Calu3 (cell line): ENCODE measurements at places on chromosomes 2 and 18. TPM values are rescaled to one million over a fixed set of nuclear protein-coding genes. Genes with fewer than 3 reads are reported as not detected.

Gene RGPD8
- total RNA-seq = 2.3 and 2.4 TPM in 2 replicates

Gene ST6GAL2
- not detected in 2 replicates for total RNA-seq

Gene LTBP1
- total RNA-seq = 12.8 and 13.9 TPM in 2 replicates

Gene CRACDL
- 16.2 and 24.3 TPM in 2 replicates for total RNA-seq

Gene LRRTM1
- total RNA-seq = not detected in 2 replicates

Gene DSG2
- 194 and 196 TPM in 2 replicates for total RNA-seq

Gene ALMS1
- 15.8 and 16.1 TPM in 2 replicates for total RNA-seq

Gene TRIM54
- total RNA-seq = 0.99 and 2.3 TPM in 2 replicates

Gene CERKL
- total RNA-seq = 1.1 and 1.5 TPM in 2 replicates

Gene B3GNT7
- 8.9 and 14.4 TPM in 2 replicates for total RNA-seq

DNA sequence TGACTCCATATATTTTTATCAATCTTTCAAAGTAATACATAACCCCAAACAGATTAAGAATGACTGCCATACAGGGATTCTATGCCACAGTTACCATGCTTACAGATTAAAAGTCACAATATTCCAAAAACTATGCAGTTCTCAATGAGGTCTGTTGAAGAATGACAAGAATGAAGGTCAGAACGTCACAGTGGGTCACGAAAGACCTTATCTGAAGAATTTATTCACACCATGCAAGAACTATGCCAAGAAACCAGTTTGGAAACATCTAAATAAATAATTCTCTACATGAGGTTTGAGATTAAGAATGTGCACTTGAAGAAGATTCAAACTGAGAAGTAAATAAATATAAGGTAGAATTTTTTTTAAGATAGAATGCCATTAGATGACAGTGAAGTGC, 253.3 kb downstream of the EXOC6B start:
- DNase-seq = no peak
- H3K27me3 ChIP-seq = no peaks in the 10 kb centered on the region
- H3K4me3 ChIP-seq = no peak overlapping the region
- H3K27ac ChIP-seq = no peak overlapping the region

DNA sequence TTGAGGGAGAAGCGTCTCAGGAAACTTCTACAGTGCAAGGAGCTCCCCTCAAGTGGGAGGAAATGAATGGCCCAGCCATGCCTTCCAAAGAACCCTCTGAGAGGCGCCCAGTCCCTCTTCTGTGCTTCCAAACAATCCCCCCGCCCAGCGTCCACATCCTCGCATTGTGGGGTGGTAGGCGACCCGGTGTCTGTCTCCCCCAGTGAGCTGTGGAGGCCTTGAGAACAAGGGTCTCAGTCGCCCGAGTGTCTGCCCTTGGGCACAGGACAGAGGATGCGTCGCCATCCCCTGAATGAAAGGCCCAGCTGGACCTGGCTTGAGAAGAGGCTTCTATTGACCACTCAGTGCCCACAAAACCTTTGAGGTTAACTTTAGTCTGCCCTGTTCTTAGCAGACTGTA, 29.7 kb downstream of the INPP5D start:
- H3K4me1 ChIP-seq = no peaks in the 10 kb centered on the region
- H3K4me3 ChIP-seq = no peak overlapping the region
- H3K27ac ChIP-seq = no peak overlapping the region
- peaks cover 27% of the 10 kb centered on the region for H3K27me3 ChIP-seq
- DNase-seq = no peak
- no peaks in the 10 kb centered on the region for H3K36me3 ChIP-seq

- no peak for DNase-seq
- no peak overlapping the region for H3K4me3 ChIP-seq
- no peak overlapping the region for H3K27ac ChIP-seq
- no peaks in the 10 kb centered on the region for H3K4me1 ChIP-seq
These were observed 11.0 kb downstream of the IL18R1 start for GRCh38 chr2:102366406-102367112.

DNA sequence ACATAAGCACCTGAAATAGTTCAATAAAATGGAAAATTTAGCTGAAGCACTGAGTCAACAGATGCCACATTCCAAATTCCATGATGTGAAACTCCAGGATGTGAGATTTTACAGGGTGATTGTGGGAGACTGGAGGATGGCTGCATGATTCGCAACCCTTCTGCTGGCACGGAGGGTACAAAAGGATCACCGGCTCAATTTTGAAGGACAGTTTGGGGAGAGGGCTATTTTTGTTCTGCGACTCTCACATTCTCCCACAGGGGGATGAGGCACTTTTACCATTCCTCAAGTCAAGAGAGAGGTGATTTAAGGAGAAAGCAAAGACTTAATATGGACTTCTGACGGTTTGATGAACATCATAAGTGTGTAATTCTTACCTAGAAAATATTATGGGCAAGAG, 138.1 kb upstream of the CWC22 start:
- H3K4me1 ChIP-seq = no peaks in the 10 kb centered on the region
- no peaks in the 10 kb centered on the region for H3K27me3 ChIP-seq
- no peak overlapping the region for H3K4me3 ChIP-seq
- no peak for DNase-seq

DNA sequence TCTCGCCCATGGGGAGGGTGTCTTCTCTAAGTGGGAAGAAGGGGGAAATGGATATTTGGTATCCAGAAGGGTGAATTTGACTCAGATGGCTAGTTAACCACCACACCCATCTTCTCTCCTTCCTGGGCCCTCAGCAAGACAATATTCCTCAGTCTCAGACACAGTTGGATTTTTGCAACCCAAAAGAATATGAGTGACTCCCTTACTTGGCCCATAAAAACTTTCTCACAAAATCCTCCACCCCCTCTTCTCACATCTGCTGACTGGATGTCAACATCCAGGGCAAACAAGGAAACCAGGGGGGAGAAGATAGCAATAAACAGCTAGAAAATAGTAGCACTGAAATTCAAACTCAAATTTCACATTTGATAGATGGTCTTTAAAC, 35.3 kb upstream of the GCC2 start:
- DNase-seq = no peak
- no peaks in the 10 kb centered on the region for H3K4me1 ChIP-seq
- H3K27me3 ChIP-seq = no peaks in the 10 kb centered on the region
- no peak overlapping the region for H3K27ac ChIP-seq

- H3K36me3 ChIP-seq = no peaks in the 10 kb centered on the region
- H3K4me3 ChIP-seq = no peak overlapping the region
- no peak overlapping the region for H3K27ac ChIP-seq
- peaks cover 27% of the 10 kb centered on the region for H3K27me3 ChIP-seq
- peak; percentile 23 for DNase-seq
- no peaks in the 10 kb centered on the region for H3K4me1 ChIP-seq
These were observed 130.9 kb downstream of the TPGS2 start for GRCh38 chr18:36697905-36698304.

- H3K36me3 ChIP-seq = peaks cover 27% of the 10 kb centered on the region
- H3K4me3 ChIP-seq = peak overlapping the region; percentile 99
- no peak for DNase-seq
These were observed 1.3 kb downstream of the B4GALT6 start for GRCh38 chr18:31683106-31683505.

GRCh38 chr2:231709636-231709980, 1.3 kb downstream of the PTMA start:
- H3K27ac ChIP-seq = peak overlapping the region; percentile 100
- H3K4me3 ChIP-seq = peak overlapping the region; percentile 70
- H3K36me3 ChIP-seq = peaks cover 88% of the 10 kb centered on the region

- H3K4me1 ChIP-seq = no peaks in the 10 kb centered on the region
- no peaks in the 10 kb centered on the region for H3K36me3 ChIP-seq
- H3K27me3 ChIP-seq = no peaks in the 10 kb centered on the region
- no peak overlapping the region for H3K27ac ChIP-seq
- DNase-seq = no peak
- H3K4me3 ChIP-seq = no peak overlapping the region
These were observed 49.9 kb upstream of the SLC35F5 start for GRCh38 chr2:113806217-113806913.

- no peak for DNase-seq
- no peaks in the 10 kb centered on the region for H3K27me3 ChIP-seq
- no peak overlapping the region for H3K27ac ChIP-seq
- no peak overlapping the region for H3K4me3 ChIP-seq
These were observed 148.1 kb downstream of the MBP start for GRCh38 chr18:76984193-76985155.

DNA sequence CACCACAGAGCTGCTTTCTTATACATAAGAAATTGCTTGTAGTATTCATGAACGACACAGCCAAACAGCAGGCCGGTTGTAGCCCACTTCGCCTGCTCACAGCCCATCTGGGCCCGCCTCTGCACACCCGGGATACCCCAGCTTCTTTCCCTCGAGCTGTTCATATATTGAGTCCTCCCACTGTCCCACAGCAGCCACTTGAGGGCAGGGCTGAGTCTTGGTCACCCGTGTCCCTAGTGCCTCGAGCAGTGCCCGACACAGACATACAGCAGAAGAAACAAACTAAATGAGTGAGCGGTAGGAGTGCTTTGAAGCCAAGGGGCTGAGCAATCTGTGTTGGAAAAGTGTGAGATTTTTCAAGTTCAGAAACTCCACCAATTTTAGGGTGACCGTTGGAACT, 251.4 kb downstream of the KLHL29 start:
- DNase-seq = no peak
- no peaks in the 10 kb centered on the region for H3K36me3 ChIP-seq
- H3K27ac ChIP-seq = no peak overlapping the region
- H3K27me3 ChIP-seq = no peaks in the 10 kb centered on the region
- no peak overlapping the region for H3K4me3 ChIP-seq

DNA sequence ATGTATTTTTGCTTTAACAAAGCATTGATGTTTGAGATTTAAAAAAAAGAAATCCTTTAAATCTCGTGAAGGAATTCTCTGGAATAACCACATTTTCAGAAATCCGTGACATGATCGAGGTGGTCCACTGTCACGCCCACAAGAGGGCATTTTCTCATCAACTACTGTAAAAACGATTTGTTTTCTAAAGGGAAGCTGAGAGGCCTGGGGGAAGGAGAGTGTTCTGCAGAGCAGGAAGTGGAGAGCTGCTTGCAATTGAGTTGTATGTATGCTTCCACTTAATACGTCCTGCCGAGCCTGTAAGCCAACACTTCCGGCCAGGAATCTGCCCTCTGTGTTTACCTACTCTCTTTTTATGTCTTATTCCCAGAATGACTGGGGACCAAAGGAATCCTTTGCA, 19.4 kb downstream of the KLHL29 start:
- peak; percentile 36 for DNase-seq
- peaks cover 5% of the 10 kb centered on the region for H3K36me3 ChIP-seq
- H3K4me3 ChIP-seq = peak overlapping the region; percentile 49
- no peaks in the 10 kb centered on the region for H3K27me3 ChIP-seq
- H3K4me1 ChIP-seq = peaks cover 31% of the 10 kb centered on the region
- peak overlapping the region; percentile 5 for H3K27ac ChIP-seq

- no peaks in the 10 kb centered on the region for H3K4me1 ChIP-seq
- no peak overlapping the region for H3K27ac ChIP-seq
- no peaks in the 10 kb centered on the region for H3K27me3 ChIP-seq
- no peaks in the 10 kb centered on the region for H3K36me3 ChIP-seq
- DNase-seq = no peak
These were observed 33.7 kb downstream of the ANKRD30B start for GRCh38 chr18:14781671-14782070.

DNA sequence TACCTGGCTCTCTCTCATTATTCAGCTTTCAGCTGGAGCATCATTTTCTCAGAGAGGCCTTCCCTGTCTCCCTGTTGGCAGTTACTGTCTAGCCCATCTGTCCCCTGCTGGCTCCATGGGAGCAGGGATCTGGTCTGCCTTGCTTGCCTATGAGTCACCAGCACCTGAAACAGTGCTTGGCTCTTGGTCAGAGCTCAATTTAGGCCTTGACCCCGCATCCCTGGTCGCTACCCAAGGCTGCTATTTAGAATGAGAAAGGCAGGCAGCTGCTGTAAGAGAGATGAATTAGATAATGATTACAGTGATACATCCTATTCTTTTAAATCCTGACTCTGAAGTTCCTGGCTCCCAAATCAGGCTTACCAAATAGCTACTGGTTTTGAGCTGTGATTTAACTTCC, 32.9 kb downstream of the KCNE4 start:
- DNase-seq = no peak
- no peak overlapping the region for H3K27ac ChIP-seq
- H3K4me1 ChIP-seq = no peaks in the 10 kb centered on the region
- no peak overlapping the region for H3K4me3 ChIP-seq
- H3K36me3 ChIP-seq = no peaks in the 10 kb centered on the region

DNA sequence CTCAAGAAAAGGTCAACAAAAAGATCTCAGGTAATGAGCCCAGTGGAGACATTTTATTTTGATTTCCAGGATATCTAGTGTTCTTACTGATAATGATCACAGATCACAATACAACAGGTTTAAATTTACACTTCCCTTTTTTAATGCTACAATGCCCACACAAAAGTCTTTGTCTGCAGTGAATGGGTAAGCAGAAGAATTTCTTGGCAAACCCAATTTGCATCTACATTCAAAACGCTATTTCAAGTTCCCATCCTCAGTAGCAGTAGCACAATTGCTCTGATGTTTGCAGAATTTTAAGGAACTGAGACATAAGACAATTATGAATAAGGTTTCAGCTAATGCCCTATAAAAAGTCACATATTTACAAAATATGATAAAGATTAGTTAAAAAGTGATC, 929.4 kb upstream of the PIK3C3 start:
- no peaks in the 10 kb centered on the region for H3K36me3 ChIP-seq
- H3K27ac ChIP-seq = no peak overlapping the region
- H3K27me3 ChIP-seq = no peaks in the 10 kb centered on the region
- DNase-seq = no peak
- H3K4me1 ChIP-seq = no peaks in the 10 kb centered on the region

GRCh38 chr2:201208563-201209252, 25.8 kb downstream of the CASP10 start:
- H3K4me3 ChIP-seq = no peak overlapping the region
- H3K4me1 ChIP-seq = no peaks in the 10 kb centered on the region
- H3K36me3 ChIP-seq = no peaks in the 10 kb centered on the region
- no peak overlapping the region for H3K27ac ChIP-seq
- no peak for DNase-seq

DNA sequence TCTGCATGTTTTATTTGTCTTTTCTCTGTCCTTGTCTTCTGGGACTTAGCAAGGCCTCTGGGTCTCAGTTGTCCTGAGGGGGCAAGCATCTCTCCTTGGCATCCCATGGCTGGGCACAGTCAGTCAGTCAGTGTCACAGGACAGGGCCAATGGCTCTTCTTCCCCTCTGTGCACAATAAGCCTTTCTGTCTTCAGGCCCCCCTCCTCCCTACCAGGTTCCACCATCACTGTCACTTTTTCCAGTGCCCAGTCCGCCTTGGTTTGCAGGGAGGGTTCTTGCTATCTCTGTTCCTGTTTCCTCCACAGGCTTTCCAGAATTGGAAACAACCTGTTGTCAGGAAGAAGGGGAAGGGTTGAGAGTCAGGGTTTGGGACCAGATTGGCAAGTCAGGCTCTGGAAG, 1.7 kb upstream of the VAMP5 start:
- peaks cover 33% of the 10 kb centered on the region for H3K4me1 ChIP-seq
- DNase-seq = no peak
- no peak overlapping the region for H3K27ac ChIP-seq
- H3K36me3 ChIP-seq = peaks cover 22% of the 10 kb centered on the region

- peaks cover 9% of the 10 kb centered on the region for H3K4me1 ChIP-seq
- H3K27ac ChIP-seq = no peak overlapping the region
- no peaks in the 10 kb centered on the region for H3K36me3 ChIP-seq
- H3K27me3 ChIP-seq = no peaks in the 10 kb centered on the region
These were observed 44.4 kb upstream of the TANK start for GRCh38 chr2:161115605-161116380.

- no peaks in the 10 kb centered on the region for H3K36me3 ChIP-seq
- DNase-seq = no peak
- H3K4me3 ChIP-seq = no peak overlapping the region
- no peaks in the 10 kb centered on the region for H3K27me3 ChIP-seq
- no peak overlapping the region for H3K27ac ChIP-seq
- H3K4me1 ChIP-seq = peaks cover 2% of the 10 kb centered on the region
These were observed 258.2 kb downstream of the LTBP1 start for GRCh38 chr2:33204945-33205344.
